CD8-positive, alpha-beta memory T cell (primary cell): ENCODE measurements at places on chromosomes 1 and 21.

DNA sequence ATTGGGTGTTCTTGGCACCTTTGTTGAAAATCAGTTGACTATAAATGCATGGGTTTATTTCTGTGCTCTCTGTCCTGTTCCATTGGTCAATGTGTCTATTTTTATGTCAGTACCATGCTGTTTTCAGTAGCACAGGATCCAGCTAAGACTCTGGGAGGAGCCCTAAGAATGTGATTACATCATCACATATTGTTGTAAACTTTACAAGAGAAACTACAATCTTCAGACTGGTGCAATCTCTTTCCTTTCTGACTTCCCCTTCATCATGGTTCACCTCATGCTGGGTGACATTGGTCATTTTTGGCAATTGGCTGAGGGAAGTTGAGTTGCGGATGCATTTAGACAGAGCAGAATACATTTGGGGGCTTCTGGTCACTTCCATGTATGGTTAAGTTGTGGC, 88.4 kb downstream of the C21orf91 start:
- H3K4me1 ChIP-seq, result no peaks in the 10 kb centered on the region
- no peaks in the 10 kb centered on the region for H3K27me3 ChIP-seq
- no peak overlapping the region for H3K4me3 ChIP-seq
- DNase-seq, result no peak
- no peaks in the 10 kb centered on the region for H3K36me3 ChIP-seq
- no peak overlapping the region for H3K27ac ChIP-seq

- no peak overlapping the region for H3K4me3 ChIP-seq
- H3K4me1 ChIP-seq, result no peaks in the 10 kb centered on the region
- no peaks in the 10 kb centered on the region for H3K27me3 ChIP-seq
Observed at GRCh38 chr1:70779571-70779970, 268.0 kb downstream of the PTGER3 start.

GRCh38 chr21:27421654-27422053, 454.8 kb upstream of the ADAMTS5 start:
- H3K27me3 ChIP-seq, result no peaks in the 10 kb centered on the region
- no peaks in the 10 kb centered on the region for H3K36me3 ChIP-seq
- DNase-seq, result no peak
- H3K27ac ChIP-seq, result no peak overlapping the region
- H3K4me1 ChIP-seq, result no peaks in the 10 kb centered on the region

DNA sequence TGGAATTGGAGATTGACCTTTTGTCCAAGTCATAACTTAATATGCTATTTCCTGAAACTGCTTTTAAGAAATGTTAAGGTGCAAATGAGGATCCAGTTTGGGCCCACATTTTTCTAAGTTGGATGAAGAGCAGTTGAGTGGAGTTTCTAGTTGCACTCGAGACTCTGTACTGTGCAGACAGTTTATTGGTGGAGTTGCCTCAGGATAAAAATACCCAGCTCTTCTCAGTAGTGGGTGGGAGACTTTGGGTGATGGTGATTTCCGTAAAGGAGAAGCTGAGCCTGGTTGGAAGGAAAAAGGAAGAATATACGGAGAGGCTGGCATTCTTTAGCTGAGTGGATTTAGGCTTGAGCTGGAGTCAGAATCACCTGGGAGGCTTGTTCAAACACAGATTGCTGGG, 49.9 kb downstream of the CAMTA1 start:
- H3K27me3 ChIP-seq, result no peaks in the 10 kb centered on the region
- no peak overlapping the region for H3K4me3 ChIP-seq
- no peaks in the 10 kb centered on the region for H3K36me3 ChIP-seq
- DNase-seq, result no peak
- H3K4me1 ChIP-seq, result no peaks in the 10 kb centered on the region

- H3K4me3 ChIP-seq, result no peak overlapping the region
- H3K36me3 ChIP-seq, result no peaks in the 10 kb centered on the region
- no peaks in the 10 kb centered on the region for H3K27me3 ChIP-seq
- H3K27ac ChIP-seq, result no peak overlapping the region
Observed at GRCh38 chr1:8516793-8517556, 199.1 kb downstream of the SLC45A1 start.

- no peaks in the 10 kb centered on the region for H3K36me3 ChIP-seq
- H3K27me3 ChIP-seq, result no peaks in the 10 kb centered on the region
- no peak overlapping the region for H3K4me3 ChIP-seq
- H3K27ac ChIP-seq, result no peak overlapping the region
Observed at GRCh38 chr1:7579016-7579415, 192.1 kb upstream of the VAMP3 start.

- no peaks in the 10 kb centered on the region for H3K36me3 ChIP-seq
- DNase-seq, result no peak
- H3K27me3 ChIP-seq, result no peaks in the 10 kb centered on the region
- no peaks in the 10 kb centered on the region for H3K4me1 ChIP-seq
- H3K27ac ChIP-seq, result no peak overlapping the region
Observed at GRCh38 chr1:200172311-200172710, 144.8 kb downstream of the NR5A2 start.

DNA sequence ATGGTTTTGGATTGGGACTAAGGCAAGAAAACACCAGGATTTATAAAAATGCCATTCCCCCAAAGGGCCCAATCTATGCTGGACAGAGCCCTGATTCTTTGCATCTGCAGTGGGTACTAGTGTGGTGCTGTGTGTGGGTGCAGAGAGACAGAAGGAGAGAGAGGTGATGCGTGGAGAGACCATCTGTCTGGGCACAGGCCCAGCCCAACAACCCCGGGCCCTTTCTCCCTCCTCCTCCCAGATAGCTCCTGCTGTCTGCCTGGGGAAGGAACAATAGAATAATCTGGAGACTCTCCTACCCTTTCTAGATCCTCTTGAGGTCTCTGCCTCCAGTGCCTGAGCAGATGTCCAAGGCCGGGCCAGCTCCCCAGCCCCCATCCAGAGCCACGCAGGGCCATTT, 15.1 kb downstream of the KIAA1614 start:
- H3K4me3 ChIP-seq, result no peak overlapping the region
- H3K27me3 ChIP-seq, result no peaks in the 10 kb centered on the region
- DNase-seq, result no peak

DNA sequence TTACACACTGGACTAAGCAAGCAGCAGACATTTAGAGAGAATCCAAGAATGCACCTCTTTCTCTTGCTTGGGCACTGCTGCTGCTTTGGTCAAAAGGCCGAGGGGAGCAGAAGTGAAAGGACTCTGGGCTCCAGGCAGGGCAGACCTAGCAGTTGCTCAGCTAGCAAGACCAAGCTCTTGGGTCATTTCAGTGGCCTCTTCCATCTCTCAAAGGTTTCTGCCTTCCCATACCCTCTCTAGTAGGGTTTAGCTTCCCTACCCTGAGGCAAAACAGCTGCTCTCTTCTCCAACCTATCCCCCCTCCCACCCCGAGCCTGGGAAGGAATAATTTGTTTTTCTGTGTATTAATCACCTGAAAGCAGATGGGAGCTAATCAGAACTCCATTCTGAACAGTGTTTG, 25.8 kb downstream of the TFAP2E start:
- H3K36me3 ChIP-seq, result peaks cover 22% of the 10 kb centered on the region
- DNase-seq, result no peak

DNA sequence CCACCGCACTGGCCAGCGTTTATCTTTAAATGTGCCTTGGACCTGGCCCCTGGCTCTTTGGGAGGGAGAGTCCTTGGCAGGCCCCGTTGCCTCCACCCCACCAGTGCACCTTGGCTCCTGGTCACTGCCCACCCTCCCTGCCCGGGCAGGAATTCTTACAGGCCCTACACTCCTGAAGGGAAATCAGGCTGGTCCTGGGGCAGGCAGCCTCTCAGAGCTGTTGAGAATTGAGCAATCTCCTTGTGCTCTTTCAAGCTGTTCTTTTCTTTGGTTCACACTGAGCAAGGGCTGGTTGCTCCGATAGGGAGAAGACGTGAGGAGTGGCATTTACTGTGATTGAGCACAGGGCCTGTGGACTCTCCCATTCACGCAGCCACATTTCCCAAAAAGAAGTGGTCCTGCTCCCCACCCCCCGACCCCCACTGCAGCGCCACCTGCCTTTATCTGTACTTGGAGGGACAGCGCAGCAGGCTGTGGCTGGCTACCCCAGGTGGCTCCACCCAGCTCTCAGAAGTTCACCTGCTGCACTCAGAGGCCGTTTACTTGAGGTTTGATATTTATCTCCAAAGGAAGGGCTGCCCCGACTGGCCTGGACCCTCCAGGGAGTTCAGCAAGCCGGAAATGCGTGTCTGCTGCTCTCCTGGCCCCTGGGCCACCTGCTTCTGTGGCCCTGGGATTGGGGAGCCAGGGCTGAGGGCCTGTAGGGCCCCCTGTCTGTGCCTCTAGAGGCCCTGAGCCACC, 47.8 kb downstream of the SKI start:
- no peak overlapping the region for H3K27ac ChIP-seq
- no peaks in the 10 kb centered on the region for H3K36me3 ChIP-seq
- H3K27me3 ChIP-seq, result no peaks in the 10 kb centered on the region
- no peak for DNase-seq
- H3K4me1 ChIP-seq, result peaks cover 58% of the 10 kb centered on the region

DNA sequence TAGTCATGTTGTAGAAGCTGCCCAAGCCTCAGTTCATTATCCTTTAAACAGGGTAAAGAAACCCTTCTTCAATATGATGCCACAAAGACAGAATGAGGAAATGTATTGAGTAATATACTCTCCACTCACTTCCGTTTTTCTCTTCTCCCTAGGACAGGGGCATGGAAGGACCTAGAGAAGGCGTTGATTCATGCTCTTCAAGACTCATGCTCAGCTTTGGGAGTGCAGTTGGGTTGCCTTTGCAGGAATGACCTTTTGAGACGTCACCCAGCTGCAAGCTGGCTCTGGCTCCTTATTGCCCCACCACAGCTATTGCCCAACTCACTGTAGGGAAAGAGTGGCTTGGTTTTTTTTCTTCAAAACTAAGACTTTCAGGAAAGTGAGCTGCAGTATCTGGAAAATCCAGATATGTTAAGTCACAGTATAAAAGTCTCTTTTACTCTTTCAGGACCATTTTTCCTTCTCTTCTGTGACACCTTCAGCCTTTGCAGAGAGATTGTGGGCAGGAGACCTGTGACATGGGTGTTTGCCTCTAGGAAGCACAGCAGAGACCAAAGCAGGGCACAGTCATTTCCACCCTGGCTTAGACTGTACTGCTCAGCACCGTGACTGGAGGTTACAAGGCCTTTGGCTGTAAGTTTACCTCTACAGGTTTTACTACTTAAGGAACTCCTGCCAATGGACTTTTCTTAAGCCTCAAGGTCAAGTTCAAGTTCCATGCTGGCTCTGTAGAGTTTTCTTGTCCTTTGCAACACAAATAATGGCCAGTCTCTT, 39.5 kb downstream of the XCL2 start:
- peaks cover 21% of the 10 kb centered on the region for H3K4me1 ChIP-seq
- H3K36me3 ChIP-seq, result no peaks in the 10 kb centered on the region
- no peaks in the 10 kb centered on the region for H3K27me3 ChIP-seq
- H3K4me3 ChIP-seq, result no peak overlapping the region

DNA sequence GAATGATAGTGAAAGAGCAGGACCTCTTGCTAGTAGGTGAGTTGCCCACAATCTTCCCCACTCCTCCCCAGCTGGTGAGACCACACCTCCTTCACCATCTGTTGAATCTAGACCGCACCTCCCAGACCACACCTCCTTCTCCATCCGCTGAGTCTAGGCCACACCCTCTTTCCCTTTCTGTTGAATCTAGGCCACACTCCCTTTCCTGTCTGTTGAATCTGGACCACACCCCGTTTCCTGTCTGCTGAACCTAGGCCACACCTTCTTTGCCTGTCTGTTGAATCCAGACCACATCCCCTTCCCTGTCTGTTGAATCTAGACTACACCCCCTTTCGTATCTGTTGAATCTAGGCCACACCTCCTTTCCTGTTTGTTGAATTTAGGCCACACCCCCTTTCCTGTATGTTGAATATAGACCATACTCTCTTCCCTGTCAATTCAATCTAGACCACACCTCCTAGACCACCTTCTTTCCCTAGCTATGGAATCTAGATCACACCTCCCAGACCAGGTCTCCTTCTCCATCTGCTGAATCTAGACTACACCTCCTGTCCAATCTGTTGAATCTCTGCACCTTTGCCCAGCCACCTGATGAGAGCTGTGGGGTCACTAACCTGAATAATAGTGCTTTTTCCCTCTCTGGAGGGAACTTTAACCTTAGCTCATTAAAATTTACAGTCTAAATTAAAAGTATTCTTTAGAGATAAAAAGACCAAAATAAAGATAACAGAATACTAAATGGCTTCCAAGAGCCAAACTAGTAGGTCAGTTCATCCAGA, 116.3 kb downstream of the DAB1 start:
- peaks cover 14% of the 10 kb centered on the region for H3K4me1 ChIP-seq
- no peak overlapping the region for H3K4me3 ChIP-seq
- H3K27ac ChIP-seq, result no peak overlapping the region
- peak; percentile 51 for DNase-seq
- H3K36me3 ChIP-seq, result no peaks in the 10 kb centered on the region

- DNase-seq, result no peak
- H3K4me3 ChIP-seq, result no peak overlapping the region
- peaks cover 3% of the 10 kb centered on the region for H3K36me3 ChIP-seq
- no peaks in the 10 kb centered on the region for H3K27me3 ChIP-seq
- no peak overlapping the region for H3K27ac ChIP-seq
Observed at GRCh38 chr1:226967665-226968064, 27.6 kb downstream of the COQ8A start.

- H3K4me3 ChIP-seq, result no peak overlapping the region
- H3K27me3 ChIP-seq, result peaks cover 28% of the 10 kb centered on the region
- H3K36me3 ChIP-seq, result no peaks in the 10 kb centered on the region
- H3K4me1 ChIP-seq, result no peaks in the 10 kb centered on the region
Observed at GRCh38 chr1:28813931-28814465, 2.0 kb downstream of the OPRD1 start.

GRCh38 chr1:22075718-22076117, 23.2 kb downstream of the CDC42 start:
- no peaks in the 10 kb centered on the region for H3K27me3 ChIP-seq
- peaks cover 90% of the 10 kb centered on the region for H3K4me1 ChIP-seq
- peaks cover 12% of the 10 kb centered on the region for H3K36me3 ChIP-seq

GRCh38 chr21:15390049-15390448, 325.2 kb upstream of the NRIP1 start:
- H3K36me3 ChIP-seq, result no peaks in the 10 kb centered on the region
- no peaks in the 10 kb centered on the region for H3K27me3 ChIP-seq
- no peak overlapping the region for H3K27ac ChIP-seq
- H3K4me3 ChIP-seq, result no peak overlapping the region
- DNase-seq, result no peak

- no peak overlapping the region for H3K27ac ChIP-seq
- H3K36me3 ChIP-seq, result no peaks in the 10 kb centered on the region
- DNase-seq, result no peak
- no peak overlapping the region for H3K4me3 ChIP-seq
- H3K4me1 ChIP-seq, result no peaks in the 10 kb centered on the region
- H3K27me3 ChIP-seq, result no peaks in the 10 kb centered on the region
Observed at GRCh38 chr1:64574301-64574700, 104.4 kb downstream of the CACHD1 start.
